ENCODE measurements at places on chromosomes 3 and 15.

GRCh38 chr15:78923480-78924360 lies 21.1 kb downstream of the CTSH start:
- DNase-seq = no peak

DNA sequence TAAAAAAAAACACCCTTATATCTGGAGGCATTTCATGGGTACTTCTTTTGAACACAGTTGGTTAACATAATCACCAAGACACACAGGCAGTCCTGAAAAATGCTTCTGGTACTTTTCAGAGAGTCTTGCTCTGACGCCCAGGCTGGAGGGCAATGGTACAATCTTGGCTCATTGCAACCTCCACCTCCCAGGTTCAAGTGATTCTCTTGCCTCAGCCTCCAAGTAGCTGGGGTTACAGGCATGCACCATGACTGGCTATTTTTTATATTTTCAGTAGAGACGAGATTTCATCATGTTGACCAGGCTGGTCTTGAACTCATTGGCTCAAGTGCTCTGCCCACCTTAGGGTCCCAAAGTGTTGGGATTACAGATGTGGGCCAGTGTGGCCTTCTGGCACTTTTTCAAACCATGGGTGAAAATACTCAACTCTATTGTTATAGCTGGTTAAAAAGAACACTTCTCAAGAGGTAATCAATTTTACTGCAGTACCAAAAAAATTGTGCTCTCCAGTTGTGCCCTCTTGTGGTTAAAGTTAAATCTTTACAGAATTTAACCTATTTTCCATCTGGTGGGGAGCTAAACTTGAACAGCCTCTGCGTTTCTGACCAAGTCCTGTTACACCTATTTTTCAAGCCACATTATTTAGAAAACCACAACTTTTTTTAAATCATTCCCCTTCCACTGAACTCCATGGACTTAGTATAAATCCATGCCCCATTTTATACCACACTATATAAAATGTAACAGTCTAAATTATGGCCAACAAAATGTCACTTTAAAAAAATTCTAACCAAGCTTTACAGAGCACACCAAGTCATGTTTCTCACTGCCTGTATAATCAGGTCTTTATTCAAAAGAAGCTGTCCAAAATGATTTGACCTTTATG lies 1.2 kb upstream of the SNAPC5 start:
- DNase-seq = peak; percentile 66

GRCh38 chr3:13353936-13354542 lies 66.1 kb downstream of the NUP210 start:
- peak; percentile 7 for DNase-seq

DNA sequence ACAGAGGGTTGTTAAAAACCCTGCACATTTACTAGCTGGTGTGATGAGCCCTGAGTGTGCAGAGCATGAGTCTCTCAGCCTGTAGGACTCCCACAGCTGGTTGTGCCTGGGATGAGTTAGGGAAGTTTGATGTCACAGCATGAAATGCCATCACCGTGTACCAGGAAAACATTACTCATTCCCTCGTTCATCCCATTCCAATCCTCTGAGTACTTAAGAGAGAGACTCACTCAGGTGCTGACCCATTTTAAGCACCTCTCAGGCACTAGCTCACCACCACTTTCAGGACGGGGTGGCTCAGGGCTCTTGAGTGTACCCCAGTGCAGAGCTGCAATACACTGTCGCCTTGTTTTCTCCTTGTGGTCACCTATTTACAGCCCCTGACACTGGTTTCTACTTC lies 18.7 kb downstream of the MGLL start:
- peak; percentile 67 for DNase-seq

- no peak for DNase-seq
Measured at GRCh38 chr3:62892951-62893350, 17.7 kb upstream of the CADPS start.

- no peak for DNase-seq
Measured at GRCh38 chr15:92095693-92096092, 242.2 kb downstream of the SLCO3A1 start.

GRCh38 chr3:183249006-183249718 lies 3.9 kb upstream of the B3GNT5 start:
- no peak for DNase-seq

GRCh38 chr15:41961595-41962202 lies 10.7 kb downstream of the EHD4 start:
- no peak for DNase-seq

- peak; percentile 6 for DNase-seq
Measured at GRCh38 chr3:177061369-177061768, 135.9 kb downstream of the TBL1XR1 start.

- no peak for DNase-seq
Measured at GRCh38 chr3:65778968-65779367, 259.8 kb downstream of the MAGI1 start.

- peak; percentile 92 for DNase-seq
Measured at GRCh38 chr15:68885070-68885469, 45.3 kb upstream of the SPESP1 start.

DNA sequence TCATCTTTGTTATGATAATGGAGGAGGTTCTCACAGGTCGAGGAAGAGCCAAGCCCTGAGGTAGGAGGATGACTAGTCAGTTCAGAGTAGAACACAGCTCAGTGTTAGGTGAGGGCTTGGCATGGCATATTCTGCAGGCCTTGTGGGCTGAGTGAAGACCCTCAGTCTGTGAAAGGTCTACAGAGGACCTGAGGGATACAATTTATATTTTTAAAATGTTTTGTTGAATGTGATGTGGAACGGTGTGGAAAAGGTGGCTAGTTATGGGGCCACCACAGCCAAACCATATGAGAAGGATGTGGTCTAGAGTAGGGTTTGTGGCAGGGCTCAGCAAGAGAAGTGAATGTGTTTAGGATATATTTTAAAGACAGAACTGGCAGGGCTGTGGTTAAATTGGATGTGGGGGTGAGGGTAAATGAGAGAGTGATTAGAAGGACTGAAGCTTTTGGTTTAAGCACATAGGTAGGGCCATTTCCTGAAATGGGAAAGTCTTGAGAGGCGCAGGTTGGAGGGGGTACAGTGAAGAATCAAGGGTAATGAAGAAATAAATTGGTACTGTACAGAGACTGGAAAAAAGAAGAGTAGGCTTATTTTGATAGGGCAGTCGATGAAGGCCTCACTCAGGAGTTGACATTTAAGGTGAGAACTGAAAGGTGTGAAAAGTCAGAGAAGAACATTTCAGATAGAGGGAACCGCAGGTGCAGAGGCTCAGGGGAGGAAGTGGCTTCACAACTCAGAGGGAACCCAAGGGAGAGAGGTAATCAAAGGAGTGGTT lies 60.5 kb downstream of the SPTSSB start:
- DNase-seq = no peak

GRCh38 chr15:91100814-91101607 lies 954 bp downstream of the SV2B start:
- DNase-seq = no peak

- DNase-seq = peak; percentile 57
Measured at GRCh38 chr3:45082142-45082538, 56.0 kb downstream of the CLEC3B start.

- DNase-seq = peak; percentile 97
Measured at GRCh38 chr15:32828507-32829186, 110.8 kb downstream of the GREM1 start.

DNA sequence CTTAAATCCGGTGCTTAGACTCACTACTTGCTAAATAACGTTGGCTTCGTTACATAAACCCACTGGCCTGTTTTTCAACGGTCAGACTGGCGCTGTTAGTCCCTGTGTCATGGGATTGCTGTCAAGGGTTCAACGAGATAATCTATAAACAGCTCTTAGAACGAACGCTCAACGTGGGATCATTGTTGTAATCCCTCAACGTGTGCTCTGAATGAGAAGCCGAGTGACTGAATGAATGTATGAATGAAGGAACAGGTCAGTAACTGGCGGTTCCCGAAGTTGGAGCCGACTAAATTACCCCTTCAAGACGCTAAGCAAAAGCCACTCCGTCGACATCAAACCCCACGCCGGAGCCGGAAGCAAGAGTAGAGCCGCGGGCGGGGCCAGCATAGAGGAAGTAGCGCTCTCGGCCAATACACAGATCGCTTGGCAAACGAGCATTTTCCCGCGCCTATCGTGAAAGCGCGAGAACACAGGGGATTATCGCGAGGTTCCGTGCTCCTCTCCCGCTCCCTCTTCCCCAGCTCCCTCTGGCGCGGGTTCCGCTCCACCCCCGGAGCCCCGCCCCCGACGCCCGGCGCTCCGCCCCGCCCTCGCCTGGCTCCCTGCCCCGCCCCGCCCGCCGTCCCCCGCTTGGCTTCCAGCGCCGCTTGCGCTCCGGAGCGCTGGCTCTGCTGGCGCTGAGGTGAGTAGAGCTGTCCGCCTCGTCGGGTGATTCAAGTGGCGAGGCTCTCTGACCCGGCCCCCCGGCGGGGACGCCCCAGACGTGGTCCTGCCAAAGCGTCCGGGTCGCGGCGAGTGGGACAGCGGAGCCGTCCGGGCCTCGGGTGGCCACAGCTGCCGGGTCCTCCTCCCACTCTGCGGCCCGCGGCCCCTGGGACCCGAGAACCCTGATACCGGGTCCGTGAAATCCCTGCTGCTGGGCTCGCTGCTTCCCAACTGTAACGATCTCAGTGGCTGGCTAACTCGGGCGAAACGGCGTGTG lies at the start of gene LRRC28:
TSS of gene LRRC28 (plus strand) at position 625 of the 985 bp plus-strand sequence. CDS start 4,477 bp downstream, outside the sequence.
- peak; percentile 99 for DNase-seq

GRCh38 chr3:113219605-113220300 lies 8.4 kb downstream of the BOC start:
- DNase-seq = no peak

DNA sequence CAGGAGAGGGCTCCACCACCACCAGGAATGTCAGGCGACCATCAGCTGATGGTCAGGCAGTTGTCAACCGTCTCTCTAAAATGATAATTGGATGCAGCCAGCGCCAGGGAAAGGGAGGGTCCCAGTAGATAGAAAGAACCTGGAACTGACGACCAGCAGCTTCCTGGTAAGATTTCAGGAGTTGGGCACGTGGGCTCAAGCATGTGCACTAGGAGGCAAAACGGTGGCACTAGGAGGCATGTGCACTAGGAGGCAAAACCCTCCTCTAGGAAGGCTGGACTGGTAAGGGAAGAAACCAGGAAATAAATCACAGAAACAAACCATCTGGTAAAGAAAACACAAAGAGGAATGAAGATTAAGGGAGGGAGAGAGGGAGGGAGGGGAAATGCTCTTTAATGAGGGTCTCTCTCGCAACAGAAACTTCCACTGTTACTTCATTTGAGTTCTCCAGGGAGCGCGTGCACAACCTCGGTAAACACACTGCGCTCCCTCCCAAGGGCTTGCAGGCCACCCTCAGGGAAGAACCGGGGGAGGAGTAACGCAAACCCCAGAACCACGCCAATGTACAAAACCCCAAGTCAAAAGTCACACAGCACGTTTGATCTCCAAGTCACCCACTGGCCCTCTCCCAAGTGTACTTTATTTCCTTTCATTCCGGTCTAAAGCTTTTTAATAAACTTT lies 116.7 kb downstream of the XXYLT1 start:
- DNase-seq = peak; percentile 87

DNA sequence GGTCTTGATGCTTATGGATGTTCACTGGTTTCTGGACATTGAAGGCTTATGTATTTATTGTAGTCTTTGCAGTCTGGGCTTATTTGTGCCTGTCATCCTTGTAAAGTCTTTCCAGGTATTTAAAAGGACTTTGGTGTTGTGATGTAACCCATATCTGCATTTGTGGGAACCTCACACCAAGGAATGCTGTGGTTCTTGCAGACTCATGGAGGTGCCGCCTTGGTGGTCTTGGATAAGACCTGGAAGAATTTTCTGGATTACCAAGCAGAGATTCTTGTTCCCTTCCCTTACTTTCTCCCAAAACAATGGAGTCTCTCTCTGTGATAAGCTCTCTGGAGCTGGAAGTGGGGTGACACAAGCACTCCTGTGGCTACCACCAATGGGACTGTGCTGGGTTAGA lies 363.5 kb upstream of the NECTIN3 start:
- DNase-seq = no peak

GRCh38 chr3:15964605-15965442 lies 167.0 kb upstream of the ANKRD28 start:
- DNase-seq = peak; percentile 11

- no peak for DNase-seq
Measured at GRCh38 chr3:149114458-149114857, 15.0 kb upstream of the HPS3 start.

DNA sequence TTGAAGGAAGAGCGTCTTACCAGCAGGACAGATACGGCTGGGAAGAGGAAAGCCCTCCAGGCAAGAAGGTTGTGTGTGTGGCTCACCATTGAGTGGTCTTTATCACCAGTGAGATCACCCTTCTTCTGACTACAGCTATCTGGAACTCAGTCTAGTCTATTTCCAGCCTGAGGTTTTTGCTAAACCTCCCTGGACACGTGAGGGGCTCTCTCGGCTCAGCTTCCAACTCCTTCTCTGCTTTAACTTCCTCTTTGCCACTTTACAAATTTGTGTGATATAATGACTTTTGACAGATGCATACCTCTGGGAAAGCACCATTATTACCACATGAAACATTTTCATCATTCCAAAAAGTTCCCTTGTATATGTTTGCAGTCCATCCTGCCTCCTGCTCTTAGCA lies 15.3 kb upstream of the ROPN1 start:
- DNase-seq = no peak

DNA sequence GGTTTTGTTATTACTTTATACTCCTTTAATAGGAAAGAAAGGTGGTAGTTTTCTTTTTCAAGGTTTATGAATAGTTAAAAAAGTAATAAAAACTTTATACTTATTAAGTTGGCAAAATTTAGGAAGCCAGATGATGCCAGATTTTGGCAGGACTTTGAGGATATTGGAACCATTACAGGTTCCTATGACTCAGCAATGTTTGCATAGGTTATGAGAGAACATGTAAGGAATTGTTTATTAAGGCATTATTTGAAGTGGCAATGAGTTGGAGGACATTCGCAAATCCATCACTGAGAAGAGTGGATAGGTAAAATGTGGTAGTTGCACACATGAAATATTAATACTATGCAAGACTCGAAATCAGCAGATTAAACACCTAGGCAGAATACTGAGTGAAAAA lies 29.9 kb downstream of the CDAN1 start:
- DNase-seq = peak; percentile 46

- no peak for DNase-seq
Measured at GRCh38 chr3:50453907-50454306, 49.5 kb downstream of the CACNA2D2 start.

DNA sequence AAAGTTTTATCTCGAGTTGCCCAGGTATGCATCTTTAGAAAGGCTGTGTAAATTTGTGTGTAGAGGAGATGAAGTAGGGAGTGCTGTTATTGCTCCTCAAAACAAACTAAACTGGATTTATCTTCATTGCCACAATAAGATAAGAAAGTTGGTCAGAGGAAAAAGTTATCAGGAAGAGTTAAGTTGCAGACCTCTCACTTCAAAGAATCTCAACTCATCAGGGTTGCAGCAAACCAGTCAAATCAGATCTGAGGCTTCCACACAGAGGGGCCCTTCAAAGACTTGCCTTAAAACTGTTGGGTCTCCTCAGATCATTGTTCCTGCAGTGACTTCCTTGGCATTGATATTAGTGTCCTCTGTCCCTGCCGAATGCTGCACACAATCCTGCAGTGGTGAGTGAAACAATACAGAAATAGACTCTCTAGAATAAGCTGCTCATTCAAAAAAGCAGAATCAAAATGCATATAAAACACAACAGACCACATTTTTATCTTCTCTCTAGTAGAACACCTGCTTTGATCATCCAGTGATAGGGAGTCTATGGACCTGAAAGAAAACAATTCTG lies 191.2 kb upstream of the CBLB start:
- DNase-seq = no peak

Data from cardiac fibroblast (primary cell).